ENCODE measurements at places on chromosomes 11 and 22.

- no peak for DNase-seq
Observed at GRCh38 chr11:128501632-128502549, 85.5 kb downstream of the ETS1 start.

GRCh38 chr11:47136327-47136726 lies 40.4 kb downstream of the ARFGAP2 start:
- DNase-seq, result no peak

- no peak for DNase-seq
Observed at GRCh38 chr11:117614728-117615127, 182.3 kb downstream of the DSCAML1 start.

GRCh38 chr11:2549491-2549875 lies 104.7 kb downstream of the KCNQ1 start:
- no peak for DNase-seq

DNA sequence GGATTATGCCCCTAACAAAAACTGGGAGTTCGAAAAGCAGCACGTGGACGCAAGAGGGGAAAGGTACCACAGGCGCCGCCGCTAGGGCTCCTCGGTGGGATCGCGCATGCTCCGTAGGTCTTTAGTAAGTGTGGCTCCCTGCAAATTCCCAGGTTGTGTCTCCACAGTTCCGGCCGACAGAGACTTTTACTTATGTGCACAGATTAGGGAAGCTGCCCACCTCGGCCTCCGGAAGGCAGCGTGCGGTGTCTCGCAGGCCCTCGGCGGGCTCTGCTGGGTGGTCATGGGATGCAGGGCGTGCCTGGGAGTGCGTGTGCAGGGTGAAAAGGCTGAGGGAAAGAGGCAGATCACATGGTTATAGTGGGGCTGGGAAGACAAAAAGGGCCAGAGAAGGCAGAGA lies 39.7 kb upstream of the PANX1 start:
- no peak for DNase-seq

GRCh38 chr22:28798810-28799605 lies 1.4 kb downstream of the XBP1 start:
- DNase-seq, result peak; percentile 86

DNA sequence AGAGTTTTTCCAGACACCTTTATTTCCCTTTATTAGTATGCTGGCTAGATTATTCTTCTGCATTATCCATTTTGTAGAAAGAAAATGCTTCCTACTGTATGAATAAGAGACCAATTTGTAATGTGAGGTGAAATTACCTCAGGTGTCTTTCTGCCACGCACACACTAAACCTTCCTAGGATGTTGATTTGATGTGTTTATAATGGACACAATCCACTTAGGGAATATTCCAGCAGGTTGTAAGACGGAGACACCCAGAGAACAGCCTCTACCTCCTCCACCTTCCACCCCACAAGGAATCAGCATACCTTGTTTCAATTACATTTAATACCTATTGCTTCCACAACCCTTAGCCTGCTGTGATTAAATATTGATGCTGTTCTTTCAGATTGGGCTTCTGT lies 379.1 kb upstream of the KIRREL3 start:
- DNase-seq, result no peak

GRCh38 chr11:60396382-60396781 lies at the start of gene MS4A14:
MS4A14 (plus strand) TSS chr11:60396459; CDS start chr11:60396579, 120 bp downstream.
- DNase-seq, result no peak

GRCh38 chr11:72379384-72380131 lies 54.8 kb downstream of the CLPB start:
- DNase-seq, result no peak

GRCh38 chr11:14975252-14975587 lies 3.1 kb upstream of the CALCA start:
- peak; percentile 22 for DNase-seq

DNA sequence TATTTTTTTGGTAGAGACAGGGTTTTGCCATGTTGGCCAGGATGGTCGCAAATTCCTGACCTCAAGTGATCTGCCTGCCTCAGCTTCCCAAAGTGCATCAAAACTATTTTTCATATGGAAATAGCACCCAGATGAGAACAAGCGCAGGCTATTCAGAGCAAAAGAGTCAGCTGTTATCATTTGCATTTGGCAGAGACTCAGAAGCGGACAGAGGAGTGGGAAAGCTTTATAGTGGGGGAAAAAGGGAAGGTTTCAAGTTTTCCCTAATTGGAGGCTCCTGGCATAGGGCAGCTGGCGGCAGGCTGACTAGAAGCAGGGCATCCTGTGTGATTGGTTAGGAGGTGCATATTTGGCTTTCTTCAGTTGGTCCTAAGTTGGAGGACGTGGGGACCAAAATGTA lies 20.2 kb downstream of the ATG13 start:
- no peak for DNase-seq

- no peak for DNase-seq
Observed at GRCh38 chr11:10935015-10935559, 77.2 kb upstream of the ZBED5 start.

DNA sequence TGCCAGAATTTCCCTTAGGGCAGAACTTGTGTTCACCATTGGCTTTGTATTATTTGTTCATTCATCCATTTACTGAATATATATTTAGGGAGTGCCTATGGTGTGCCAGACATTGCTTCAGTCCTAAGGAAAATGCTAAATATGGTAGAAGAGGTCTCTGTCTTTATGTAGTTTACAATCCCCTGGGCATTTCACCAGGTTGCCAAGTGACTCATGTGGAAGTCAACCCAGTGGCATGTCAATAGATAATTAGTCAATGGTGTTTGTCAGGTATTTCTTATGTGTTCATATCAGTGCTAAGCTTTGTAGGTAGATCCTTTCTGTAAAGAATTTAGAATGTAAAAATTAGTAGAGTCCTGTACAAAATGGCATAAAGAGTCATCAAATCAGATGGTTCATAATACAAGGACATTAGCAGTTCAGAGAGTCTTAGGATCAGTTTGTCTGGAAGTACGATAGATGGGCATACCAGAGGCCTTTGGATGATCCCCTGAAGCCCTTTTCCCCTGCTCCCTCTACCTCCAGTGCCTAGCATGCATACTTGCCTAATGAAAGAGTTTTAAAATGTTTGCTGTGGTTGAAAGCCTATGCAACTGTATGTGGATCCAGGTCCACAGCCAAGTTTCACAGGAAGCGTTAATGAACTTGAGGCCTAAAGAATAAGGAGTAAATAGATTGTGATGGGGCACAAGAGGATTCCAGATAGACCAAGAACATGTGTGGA lies 58.5 kb upstream of the SESN3 start:
- no peak for DNase-seq

DNA sequence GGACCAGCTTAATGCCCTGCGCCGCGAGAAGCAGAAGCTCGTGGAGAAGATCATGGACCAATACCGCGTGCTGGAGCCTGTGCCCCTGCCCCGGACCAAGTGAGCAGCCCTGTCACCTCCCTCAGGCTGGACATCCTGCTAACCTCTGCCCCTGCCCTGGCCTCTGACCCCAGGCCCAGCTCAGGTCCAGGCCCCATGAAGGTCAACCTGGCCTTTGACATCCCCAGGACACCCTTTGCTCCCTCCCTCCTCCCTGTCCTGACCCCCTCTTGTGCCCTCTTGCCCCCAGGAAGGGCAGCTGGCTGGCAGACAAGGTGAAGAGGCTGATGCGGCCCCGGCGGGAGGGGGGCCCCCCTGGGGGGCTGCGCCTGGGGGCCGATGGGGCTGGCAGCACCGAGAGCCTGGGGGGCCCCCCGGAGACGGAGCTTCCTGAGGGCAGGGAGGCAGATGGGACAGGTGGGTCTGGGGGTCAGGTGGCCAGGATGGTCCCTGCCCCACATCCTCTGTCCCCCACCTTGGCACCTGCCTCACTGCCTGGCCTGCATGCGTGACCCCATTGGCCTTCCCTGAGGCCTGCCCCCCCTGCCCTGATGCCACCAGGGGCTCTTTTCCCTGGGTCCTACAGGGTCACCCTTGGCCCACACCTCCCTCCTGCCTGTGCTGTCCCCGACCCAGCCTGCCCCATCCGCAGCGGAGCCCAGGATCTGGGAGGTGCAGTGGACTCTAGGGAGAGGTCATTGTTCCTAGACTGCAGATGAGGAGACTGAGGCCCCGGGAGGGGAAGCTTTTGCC lies 5.1 kb upstream of the RPS6KA4 start:
- DNase-seq, result no peak

- DNase-seq, result no peak
Observed at GRCh38 chr11:100964435-100964834, 165.2 kb downstream of the PGR start.

DNA sequence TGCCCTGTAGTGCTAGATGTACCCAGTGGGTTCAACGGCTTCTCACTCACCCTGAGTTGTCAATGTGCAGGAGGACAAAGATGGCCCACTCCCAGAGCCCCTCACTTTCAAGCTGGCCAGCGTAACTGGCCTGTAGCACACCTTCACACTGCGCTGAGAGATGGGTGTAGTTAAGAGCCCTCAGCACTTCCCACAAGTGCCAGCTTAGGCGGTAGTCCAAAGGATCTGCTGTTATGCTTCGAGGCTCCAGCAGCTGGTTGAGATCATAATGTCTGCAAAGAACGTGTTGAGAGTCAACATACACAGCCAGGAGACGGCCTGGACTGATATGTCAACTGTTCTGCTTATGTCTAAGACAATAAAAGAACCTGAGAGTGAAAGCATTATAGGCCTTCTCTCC lies 14.7 kb upstream of the CHRNA10 start:
- DNase-seq, result no peak

Measured in HuH-7.5 (cell line).